Hematopoietic multipotent progenitor cell treated with erythropoietin and hydrocortisone succinate and interleukin-3 and kit ligand, for 8 days (in vitro differentiated cells): ENCODE measurements at places on chromosomes 16 and 17.

DNA sequence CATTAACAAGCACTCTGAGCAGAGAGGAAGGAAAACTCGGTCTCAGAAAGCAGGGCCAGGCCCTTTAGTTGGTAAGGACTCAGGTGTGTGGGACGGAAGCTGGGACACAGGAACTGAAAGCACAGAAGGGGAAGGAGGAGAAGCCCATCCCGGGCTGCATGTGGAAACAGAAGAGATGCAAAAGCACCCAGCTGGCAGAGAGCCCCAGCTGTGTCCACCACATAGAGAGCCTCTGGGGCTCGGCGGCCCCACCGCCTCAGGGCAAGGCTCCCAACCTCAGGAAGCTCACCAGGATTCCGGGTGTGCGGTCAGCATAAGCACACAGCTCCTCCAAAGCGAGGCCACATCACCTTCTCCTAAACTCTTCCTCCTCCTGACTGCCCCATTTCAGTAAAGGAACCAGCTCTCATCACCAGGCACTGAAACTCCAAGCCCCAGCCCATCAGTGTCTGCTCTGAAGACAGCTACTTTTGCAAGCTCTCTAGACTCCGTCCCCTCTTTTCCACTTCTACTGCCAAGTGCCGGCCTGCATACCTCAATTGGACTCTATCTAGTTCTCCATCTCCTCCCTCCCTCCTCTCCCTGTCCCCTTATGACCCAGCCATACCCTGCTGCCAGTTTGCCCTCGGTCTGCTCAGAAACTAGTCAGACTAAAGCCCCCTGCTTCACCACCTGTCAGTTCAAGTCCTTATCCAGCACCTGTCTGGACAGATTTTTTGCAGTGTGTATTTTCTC is 6.0 kb downstream of the ST3GAL2 start:
- peak; percentile 73 for DNase-seq

- no peak for DNase-seq
These were observed 60.5 kb downstream of the ADCY9 start for GRCh38 chr16:4055748-4056147.

DNA sequence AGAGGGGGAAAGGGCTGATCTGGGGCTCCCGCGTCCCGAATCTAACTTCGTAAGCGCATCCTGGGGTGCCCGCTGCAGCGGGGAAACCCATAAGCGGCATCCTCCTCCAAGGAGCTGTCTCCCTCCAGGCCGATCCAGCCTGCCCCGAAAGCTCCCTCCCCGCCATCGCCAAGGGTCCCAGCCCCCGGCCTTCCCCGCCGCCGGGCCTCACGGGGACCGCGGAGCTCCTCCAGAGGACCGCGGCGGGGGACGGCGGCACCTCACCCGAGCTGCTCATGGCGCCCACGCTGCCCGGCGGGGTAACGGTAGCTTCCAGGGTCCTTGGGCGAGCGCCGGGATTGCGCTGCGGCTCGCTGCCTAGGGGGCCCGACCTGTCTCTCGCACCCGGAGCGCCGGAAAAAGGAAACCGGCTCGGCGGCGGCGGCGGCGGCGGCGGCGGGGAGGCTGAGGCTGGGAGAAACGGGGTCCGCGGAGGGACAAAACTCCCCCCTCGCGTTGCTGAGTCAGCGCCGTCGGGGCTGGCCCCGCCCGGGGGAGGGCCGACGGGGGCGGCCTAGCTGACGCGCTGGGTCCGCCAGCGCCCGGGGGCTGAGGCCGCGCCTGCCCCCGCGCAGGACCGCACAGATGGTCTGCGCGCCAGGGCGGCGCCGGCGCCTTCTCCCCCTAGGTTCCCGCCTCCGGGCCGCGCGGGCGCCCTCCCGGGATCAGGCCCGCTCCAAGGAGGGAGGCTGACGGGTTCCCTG is at the start of gene BLMH:
Gene BLMH (minus strand): TSS at position 402 of the 743 bp plus-strand sequence. CDS start 125 bp downstream, at position 277.
- peak; percentile 81 for DNase-seq

DNA sequence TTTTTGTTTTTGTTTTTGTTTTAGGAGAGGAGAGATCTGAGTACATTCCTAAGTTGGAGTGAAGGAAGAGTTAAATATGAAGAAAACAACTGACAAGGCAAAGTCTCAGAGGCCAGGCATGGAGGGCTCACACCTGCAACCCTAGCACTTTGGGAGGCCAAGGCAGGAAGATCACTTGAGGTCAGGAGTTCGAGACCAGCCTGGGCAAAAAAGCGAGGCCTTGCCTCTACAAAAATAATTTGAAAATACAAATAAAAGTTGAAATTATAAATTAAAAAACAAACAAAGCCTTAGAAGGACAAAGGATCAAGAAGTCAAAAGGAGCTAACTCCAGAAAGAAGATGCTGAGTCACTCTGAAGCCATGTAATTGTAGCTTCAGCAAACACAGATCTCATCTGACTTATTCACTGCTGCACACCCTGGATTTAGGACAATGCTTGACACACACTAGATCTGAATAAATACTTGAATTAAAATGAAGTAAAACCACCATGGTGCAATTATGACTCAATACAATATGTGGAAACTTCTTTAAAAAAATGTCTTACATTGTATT is 9.1 kb downstream of the CEP20 start:
- DNase-seq = peak; percentile 65

DNA sequence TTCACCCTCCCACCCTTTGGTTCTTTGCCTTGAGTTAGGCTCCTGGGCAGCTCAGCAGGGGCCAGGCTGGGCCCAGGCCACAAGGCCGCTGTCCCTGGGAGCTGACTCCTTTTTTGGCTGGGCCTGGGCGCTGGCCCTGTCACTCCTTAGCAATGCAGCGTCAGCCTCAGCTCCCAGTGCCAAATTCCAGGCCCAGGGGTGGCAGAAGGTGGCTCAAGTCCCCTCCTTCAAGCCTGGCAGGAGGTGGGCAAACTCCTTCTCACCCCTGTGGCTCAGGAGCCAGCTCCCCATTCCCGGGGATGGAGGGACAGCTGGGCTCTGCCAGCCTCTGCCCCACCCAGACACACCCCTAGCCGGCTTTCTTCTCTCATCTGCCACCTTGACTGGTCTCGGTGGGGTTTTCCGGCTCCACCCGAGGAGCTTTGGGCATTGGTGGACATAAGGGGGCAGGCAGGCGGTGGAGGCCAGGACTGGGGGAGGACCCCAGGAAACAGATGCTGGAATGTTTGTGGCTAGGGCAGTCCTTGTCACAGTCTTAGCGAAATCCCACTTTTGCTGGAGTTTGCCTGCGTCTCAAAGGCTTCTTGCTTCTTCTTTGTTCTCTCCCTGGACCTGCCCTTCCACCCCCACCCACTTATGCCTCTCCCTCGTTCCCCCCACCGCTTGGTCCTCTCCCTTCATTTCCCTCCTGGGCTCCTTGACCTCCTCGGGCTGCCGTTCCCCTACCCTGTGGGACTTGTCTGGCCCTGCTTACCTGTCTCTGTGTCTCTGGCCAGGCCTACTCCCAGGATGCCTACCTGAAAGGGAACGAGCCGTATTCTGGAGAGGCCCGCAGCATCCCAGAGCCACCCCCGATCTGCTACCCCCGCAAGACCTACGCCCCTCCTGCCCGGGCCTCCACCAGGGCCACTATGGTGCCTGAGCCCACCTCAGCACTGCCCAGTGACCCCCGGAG is 37.4 kb downstream of the ARHGAP23 start:
- no peak for DNase-seq

- DNase-seq = no peak
These were observed 15.0 kb downstream of the GFOD2 start for GRCh38 chr16:67704110-67704509.

DNA sequence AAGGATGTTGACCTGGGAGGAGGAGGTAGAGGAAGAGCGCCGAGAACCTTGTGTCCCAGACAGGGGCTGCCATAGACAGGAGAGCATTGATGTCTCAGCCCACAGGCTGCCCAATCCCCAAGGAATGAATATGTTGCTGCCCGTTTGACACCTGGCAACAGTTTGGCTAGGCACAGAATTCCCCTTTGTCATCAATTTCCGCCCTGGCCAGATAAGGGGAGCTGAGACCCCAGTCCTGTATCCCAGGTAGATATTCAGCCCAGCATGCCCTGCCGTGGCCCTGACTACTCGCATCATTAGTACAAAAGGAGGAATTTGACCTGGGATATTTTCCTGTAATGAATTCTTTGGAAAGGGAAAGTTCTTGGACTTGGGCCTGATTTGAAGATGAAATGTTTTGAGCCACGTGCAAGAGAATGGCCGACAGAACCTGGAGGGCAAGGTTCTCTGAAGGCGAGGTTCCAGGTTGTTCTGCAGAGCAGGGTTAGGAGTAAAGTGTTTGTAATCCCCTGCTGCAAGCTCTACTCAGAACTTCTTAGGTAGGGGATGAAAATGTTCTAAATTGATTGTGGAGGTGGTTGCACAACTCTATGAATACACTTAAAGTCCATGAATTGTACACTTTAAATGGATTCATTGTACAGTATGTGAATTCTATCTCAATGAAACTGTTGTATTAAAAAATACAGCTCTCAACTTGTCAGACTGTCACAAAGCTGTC is 108.8 kb downstream of the SOCS1 start:
- DNase-seq = no peak

DNA sequence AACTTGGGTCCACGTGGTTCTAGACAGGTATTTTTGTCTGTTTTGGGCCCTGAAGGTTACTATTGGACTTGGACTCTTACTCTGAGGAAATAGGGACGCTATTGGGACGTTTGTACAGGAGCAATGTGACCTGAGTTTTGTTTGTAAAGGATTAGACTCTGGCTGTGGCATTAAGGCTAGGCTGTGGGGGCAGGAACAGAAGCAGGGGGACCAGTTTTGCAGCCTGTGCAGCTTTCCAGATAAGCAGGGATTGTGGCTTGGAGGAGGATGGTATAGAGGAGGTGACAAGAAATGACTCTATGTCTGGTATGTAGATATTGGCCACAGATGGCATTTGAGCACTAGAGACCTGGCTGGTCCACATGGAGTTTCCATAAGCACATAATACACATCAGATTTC is 12.8 kb downstream of the NOD2 start:
- no peak for DNase-seq

- no peak for DNase-seq
These were observed 260.2 kb upstream of the DYNLRB2 start for GRCh38 chr16:80280557-80280956.

- DNase-seq = no peak
These were observed 181.2 kb upstream of the COX10 start for GRCh38 chr17:13888056-13888609.

DNA sequence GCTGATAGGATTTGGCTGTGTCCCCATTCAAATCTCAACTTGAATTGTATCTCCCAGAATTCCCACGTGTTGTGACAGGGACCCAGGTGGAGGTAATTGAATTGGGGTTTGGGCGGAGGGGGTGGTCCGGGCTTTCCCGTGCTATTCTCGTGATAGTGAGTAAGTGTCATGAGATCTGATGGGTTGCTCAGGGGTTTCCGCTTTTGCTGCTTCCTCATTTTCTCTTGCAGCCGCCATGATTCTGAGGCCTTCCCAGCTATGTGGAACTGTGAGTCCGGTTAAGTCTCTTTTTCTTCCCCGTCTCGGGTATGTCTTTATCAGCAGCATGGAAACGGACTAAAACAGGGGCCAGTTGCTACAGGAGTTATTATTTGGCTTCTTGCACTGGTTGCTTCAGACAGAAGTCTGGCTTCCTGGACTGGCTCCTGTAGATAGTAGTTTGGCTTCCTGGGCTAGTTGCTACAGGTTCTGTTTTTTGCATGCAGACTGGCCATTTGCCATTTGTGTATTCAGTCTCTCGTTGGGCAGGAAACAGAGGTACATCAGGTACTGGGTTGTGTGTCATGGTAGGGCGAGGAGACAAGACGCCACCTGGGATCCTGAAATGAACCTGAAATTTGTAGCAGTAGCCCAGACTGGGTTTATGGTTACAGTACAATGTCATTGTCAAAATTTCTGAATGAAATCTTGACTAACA is 32.6 kb downstream of the CNTNAP4 start:
- DNase-seq = no peak

GRCh38 chr17:4135489-4135888 is 7.3 kb downstream of the ZZEF1 start:
- DNase-seq = peak; percentile 35

DNA sequence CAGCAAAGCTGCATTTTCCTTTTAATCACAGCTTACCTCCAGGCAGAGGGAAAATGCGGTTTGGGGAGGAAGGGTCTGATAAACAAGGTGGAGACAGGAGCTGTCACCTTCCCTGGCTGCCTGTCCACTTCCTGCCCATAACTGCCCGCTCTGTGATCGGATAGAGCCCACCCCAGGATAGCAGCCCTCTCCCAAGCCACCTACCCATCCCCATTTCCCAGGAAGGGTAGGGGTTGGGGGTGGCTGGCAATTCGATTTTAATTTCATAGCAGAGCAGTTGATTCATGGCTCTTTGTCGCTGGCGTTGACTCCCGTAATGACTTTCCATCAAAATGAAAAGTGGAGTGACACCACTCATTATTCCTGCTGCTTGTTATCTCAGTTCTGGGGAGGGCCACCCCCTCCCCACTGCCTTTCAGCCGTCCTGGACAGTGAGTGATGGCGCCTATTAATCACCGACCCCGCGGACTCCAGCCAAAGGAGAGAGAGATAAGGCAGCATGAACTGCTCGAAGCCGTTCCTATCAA is 11.2 kb downstream of the CDK5RAP3 start:
- DNase-seq = no peak

DNA sequence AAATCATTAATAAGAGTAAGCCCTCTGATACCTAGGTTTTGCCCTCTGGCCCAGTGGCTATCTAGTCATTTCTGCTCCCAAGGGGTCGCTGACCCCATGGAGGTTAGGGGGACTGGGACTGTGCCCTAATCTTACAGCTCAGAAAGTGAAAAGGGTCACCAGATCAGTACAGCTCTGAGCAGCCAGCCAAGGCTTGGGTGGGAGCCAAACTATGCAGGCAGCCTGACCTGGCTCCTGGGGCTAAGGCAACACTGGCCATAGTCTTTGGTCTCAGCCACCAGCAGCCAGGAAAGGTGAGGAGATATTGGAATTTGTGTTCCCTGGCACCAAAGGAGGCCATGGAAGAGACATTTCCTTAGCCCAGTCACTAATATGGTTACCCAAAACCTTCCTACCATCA is 67.6 kb downstream of the ASIC2 start:
- no peak for DNase-seq

DNA sequence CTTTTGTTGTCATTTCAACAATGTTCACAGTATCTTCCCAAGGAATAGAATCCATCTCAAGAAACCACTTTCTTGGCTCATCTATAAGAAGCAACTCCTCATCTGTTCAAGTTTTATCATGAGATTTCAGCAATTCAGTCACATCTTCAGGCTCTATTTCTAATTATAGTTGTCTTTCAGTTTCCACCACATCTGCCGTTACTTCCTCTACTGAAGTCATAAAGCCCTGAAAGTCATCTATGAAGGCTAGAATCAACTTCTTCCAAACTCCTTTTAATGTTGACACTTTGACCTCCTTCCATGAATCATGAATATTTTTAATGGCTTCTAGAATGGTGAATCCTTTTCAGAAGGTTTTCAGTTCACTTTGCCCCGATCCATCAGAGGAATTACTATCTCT is 102.1 kb downstream of the CDH13 start:
- DNase-seq = no peak

GRCh38 chr17:58528443-58528842 is 14.0 kb upstream of the MTMR4 start:
- no peak for DNase-seq

DNA sequence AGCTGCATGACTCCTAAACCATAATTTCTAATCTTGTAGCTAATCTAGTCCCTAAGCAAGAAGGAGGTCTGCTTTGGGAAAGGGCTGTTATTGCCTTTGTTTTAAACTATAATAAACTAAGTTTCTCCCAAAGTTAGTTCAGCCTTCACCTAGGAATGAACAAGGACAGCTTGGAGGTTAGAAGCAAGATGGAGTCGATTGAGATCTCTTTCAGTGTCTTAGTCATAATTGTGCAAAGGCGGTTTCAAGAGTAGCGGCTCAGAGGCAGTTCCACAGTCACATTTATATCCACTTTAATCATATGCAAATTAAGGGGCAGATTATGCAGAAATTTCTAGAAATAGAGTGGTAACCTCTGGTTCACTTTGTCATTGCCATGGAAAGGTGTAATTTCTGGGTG is 17.4 kb downstream of the DRC7 start:
- DNase-seq = no peak
